Colonic mucosa (tissue), 4 donors: ENCODE measurements at places on chromosomes 3 and 15.

- DNase-seq: peak; percentile 22
Measured at GRCh38 chr3:4533489-4534443, 40.6 kb downstream of the ITPR1 start.

GRCh38 chr3:7813365-7813764 is 688.3 kb upstream of the LMCD1 start:
- no peak for DNase-seq

- DNase-seq: no peak
Measured at GRCh38 chr3:8593021-8593827, 51.4 kb downstream of the SSUH2 start.

DNA sequence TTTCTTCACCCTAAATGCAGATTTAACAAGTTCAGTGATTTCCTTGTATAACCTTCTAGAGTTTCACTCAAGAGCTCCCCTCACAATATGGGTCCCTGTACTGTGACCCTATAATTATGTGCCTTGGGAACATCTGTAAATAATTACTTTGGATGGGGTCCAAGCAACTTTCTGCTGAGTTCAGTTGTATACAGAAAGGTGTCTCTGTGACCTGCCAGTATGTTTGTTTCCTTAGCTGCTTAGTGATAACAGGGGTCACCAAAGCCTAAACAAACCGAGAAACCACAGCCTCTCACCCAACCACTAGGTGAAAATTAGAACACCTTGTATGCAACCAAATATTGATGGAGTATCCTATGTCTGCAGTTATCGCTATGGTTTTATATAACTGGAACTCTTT is 29.8 kb upstream of the SLC25A36 start:
- no peak for DNase-seq

DNA sequence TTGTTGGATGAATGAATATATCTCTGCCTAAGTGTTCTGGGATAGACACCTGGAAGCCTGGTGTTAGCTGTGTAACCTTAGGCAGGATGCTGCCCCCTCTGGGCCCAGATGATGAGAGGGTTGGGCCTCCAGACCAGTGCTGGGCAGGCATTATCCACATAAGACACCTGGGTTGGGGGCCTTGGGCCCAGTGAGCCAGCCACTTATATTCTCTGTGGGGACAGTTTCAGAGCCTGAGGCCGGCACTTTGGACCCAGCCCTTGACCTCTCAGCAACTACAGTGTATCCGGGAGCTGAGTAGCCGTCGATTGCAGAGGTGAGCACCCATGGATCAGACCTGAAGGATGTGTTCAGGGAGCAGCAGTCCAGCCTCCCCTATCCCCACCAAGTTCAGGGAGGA is 2.2 kb downstream of the HEMK1 start:
- DNase-seq: no peak

- no peak for DNase-seq
Measured at GRCh38 chr15:98776607-98777281, 128.4 kb downstream of the IGF1R start.

GRCh38 chr3:105686278-105686897 is 182.4 kb downstream of the CBLB start:
- no peak for DNase-seq

- no peak for DNase-seq
Measured at GRCh38 chr3:185582871-185583270, 3.2 kb upstream of the SENP2 start.

GRCh38 chr3:102904629-102905028 is 469.8 kb downstream of the ZPLD1 start:
- DNase-seq: no peak

DNA sequence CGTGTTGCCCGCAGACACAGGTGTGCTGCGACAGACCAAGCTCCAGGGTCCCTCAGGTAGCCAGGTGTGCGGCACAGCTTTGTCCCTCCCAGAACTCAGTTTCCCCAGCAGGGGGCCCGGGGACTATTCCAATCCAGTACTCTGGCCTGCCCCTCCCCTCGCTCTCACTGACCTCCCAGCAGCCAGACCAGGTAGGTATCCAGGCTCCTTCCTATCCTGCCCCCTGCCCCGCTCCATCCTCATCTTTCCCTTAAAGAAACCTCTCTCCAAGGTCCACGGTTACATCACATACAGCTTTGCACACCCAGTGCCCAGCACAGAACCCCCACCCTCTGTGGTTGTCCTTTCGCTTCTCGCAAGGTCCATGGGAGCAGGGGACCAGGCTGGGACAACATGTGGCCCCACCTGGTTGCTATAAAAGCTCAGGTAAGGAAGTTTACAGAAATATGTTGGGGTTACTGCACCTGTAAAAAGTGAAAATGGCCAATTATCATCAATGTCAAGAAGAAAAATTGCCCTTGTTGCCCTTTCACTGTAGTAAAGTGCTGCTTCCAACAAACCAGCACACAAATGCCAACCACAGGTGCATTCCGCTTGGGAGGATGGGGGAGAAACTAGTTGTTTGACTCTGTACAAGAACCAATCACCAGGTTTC is 7.3 kb upstream of the CYP11A1 start:
- DNase-seq: no peak

GRCh38 chr3:178663201-178663934 is 127.1 kb downstream of the KCNMB2 start:
- no peak for DNase-seq

- no peak for DNase-seq
Measured at GRCh38 chr15:67781907-67782690, 43.2 kb upstream of the SKOR1 start.

GRCh38 chr3:63661242-63661641 is 8.8 kb downstream of the SNTN start:
- DNase-seq: no peak

DNA sequence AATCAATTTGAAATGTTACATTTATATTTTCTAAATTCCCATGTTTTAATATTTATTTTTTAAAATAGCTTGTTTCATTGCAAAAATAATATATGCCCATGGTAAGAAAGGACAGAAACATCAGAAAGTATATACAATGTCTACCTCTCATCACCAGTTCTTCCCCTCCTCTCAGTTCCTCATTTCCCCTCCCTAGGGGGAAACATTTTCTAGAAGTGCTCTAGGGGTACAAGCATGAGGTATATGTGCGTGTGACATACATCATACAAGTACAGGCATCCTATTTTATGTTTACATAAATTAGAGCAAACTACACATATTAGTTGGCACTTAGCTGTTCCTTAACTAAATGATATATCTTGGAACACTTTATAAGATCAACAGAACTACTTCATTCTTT is 189.3 kb upstream of the VEPH1 start:
- no peak for DNase-seq

- no peak for DNase-seq
Measured at GRCh38 chr15:48131324-48131723, 10.5 kb downstream of the SLC24A5 start.

GRCh38 chr3:103127098-103127630 is 692.3 kb downstream of the ZPLD1 start:
- DNase-seq: no peak

DNA sequence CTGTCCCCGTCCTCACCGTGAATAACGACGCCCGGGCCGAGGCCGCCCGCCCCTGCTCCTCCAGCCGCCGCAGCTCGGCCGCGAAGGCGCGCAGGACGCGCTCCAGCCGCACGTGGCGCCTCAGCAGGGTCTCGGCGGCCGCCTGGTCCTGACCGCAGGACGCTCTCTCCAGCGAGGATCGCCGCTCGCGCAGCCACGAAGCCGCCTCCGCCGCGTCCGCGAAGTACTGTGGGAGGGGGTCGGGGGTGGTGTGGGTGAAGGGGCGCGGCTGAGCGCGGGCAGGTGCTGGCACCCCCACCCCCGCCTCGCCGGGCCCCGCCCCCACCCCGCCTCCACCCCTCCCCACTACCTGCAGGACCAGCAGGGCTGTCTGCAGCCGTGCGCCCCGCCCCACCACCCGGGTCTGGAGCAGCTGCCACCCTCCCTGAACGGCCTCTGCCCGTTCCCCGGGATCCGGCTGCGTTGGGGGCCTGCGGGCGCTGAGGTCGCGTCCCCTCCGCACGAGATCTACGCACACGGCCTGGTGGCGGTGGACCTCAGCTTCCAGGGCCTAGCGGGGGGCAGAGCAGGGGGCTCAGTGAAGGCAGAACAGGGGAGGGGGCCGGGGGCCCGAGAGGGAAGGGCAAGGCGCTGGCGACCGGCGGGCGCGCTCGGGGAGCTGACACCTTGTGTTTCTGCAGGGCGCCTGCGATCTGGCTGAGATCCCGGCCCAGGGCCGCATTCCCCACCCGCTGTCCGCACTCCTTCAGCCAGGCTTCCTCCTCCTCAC is 11.7 kb downstream of the SPTBN5 start:
- peak; percentile 45 for DNase-seq

DNA sequence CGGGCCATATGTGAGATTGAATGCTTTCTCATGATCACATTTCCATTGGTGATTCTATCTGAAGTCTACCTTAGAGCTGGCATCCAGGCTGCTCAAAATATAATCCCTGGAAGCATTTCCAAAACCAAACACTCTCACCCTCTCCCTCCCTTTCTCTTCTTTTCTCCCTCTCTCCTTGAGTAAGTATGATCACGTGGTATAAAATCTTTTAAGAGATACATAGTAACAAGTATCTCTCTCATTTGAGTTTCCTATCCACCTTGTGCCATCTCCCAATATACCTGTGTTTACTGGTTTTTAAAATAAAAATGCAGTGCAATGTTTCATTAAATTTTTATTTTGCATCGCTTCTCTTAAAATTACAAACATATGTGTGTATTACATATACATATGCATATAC is 350.9 kb upstream of the KCNH8 start:
- DNase-seq: no peak

DNA sequence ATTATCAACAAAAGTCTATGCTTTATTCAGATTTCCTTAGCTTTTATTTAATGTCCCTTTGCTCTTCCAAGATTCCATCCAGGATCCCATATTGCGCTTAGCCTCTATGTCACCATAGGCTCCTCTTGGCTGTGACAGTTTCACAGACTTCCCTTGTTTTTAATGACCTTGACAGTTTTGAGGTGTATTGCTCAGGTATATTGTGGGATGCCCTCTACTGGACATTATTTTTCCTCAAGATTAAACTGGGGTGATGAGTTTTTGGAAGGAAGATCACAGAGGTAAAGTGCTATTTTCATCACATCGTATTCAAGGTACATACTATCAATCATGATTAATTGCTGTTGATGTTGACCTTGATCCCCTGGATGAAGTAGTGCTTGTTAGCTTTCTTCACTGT is 99.1 kb upstream of the SMAD3 start:
- no peak for DNase-seq

- DNase-seq: no peak
Measured at GRCh38 chr15:56150204-56150603, 93.5 kb downstream of the RFX7 start.

DNA sequence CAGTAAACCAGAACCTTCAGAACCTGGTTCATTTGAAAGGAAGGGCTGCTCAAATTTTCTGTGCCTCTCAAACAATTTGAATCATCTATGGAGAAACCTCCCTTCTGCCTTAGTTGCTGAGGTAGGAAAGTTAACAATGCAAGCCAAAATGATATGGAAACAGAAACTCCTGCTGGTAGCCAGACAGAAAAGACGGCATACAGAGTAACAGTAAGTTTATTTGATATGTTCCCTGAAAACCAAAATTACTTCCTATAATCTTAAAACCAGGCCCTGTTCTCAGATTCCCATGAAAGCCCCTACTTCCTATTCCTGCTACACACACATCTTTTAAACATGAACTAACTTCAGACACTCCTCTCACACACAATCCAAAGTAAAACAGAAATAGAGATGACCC is 86.2 kb downstream of the TBC1D5 start:
- no peak for DNase-seq

DNA sequence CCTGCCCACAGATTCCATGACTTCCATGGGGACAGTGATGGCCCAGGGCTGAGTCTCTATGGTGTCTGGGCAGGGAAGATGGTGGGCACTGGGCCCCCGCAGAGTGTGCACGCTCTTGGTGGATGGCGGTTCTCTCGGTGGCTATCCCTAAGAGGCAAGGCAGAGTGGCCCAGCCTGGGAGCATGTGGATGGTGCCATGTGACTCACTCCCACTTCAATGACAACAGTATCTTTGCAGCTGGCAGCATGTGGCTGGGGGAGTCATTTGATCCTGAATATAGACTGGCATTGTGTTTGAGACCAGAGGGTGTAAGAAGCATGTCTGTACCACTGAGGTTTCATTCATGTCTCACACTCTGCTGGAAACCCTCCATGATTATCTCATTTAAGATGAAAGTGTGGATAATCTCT is 101.2 kb downstream of the CORO2B start:
- no peak for DNase-seq

- no peak for DNase-seq
Measured at GRCh38 chr3:176623468-176624150, 573.7 kb downstream of the TBL1XR1 start.

GRCh38 chr3:47890828-47891612 is 88.1 kb downstream of the DHX30 start:
- no peak for DNase-seq

GRCh38 chr15:85276508-85276907 is 103.9 kb upstream of the AKAP13 start:
- DNase-seq: no peak

- peak; percentile 87 for DNase-seq
Measured at GRCh38 chr3:11140030-11140712, 14.1 kb upstream of the HRH1 start.

GRCh38 chr15:68843425-68844311 is 23.0 kb upstream of the ANP32A start:
- no peak for DNase-seq

GRCh38 chr3:40120806-40121205 is 188.7 kb upstream of the EIF1B start:
- no peak for DNase-seq

DNA sequence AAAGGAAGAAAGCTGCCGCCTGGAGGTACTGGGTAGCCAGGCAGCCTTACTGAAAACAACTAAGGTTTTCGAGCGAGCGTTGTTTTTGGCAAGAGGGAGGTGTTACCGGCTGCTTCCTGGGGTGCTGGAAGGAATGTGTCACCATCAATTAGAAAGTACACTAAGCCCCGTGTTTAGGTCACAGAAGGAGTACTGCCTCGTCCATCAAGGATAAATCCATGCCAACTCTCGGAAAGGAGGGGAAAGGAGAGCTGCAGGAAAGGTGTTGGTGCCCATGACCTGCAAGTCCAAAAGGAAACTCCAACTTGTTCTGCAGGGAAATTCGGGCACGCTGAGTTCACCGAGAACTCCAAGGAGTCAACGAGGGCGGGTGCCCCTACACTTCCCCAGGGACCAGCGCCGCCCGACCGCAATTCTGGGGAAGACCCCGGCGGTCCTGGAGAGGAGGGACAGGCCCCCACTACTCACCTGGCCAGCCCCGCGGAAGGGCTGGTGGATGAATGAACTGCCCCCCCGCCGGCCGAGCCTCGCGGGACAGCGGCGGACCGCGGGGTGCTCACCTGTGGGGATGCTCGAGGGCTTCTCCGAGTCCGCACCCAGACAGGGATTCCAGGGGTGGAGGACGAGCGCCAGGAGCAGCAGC is 542 bp downstream of the PLOD2 start:
- peak; percentile 77 for DNase-seq

DNA sequence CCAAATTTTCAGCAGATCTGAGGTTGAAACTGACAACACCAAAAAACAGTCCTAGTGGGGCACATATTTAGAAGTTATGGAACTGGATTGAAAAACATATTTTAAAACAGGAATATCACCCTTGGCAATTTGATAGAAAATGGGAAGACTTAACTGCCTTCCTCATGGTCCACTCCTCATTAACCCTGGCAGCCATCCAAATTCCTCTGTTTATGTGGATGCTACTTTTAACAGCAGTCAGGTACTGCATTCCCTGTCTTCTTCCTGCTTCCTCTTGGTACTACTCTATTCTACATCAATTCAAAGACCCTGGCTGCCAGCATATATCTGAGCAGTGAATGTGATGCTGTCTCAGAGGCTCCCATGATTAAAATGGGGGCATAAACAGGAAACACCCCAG is 54.3 kb downstream of the PDE8A start:
- DNase-seq: no peak

GRCh38 chr3:72395776-72396311 is 452.4 kb downstream of the SHQ1 start:
- no peak for DNase-seq
